T-cell (primary cell): ENCODE measurements at places on chromosomes 11 and 22. TPM values are rescaled to one million over a fixed set of nuclear protein-coding genes. Genes with fewer than 3 reads are reported as not detected.

Gene RELT
- 113 TPM for total RNA-seq

DNA sequence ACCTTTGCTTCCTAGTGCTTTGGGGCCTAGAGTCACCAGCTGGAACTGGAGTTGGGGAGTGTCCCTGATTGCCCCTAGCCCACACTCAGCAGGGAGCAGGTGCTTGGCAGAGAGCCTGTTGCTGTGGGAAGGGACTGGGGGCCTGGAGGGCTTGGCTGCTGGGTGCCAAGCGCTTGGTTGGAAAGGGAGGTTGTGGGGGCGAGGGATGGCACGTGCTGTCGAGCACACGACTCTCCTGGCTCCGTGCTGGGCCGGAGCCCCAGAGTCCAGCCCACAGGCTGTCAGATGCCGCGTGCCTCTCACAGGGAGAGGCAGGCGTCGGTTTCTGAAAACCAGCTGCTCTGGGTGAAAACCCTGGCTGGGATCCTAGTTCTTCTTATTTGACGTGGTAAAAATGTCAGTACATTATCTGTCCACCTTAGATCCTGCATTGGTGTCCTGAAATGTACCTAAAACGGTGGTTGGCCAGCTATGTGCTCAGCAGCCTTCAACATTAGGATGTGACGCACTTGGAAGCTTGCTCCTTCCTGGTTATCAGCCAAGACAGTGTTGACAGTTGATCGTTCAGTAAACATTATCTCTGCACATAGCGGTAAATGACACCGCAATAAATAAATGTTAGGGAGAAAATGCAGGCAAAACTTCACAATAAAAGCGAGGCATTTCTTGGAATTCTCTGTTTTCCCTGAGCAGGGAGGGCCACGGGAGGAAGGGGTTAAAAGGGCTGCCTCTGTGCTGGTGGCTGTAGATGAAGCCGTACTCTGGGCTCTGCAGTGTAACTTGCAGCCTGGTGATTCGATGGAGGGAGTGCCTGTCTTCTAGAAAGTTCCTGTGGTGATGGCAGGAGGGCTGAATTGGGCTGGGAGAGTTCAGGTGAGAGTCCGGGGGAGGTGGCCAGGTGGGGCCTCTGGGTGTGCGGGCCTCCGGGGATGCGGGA is 29.2 kb downstream of the GRAMD4 start:
- no peak for DNase-seq

GRCh38 chr11:16857186-16857585 is 118.7 kb downstream of the C11orf58 start:
- no peak for DNase-seq

DNA sequence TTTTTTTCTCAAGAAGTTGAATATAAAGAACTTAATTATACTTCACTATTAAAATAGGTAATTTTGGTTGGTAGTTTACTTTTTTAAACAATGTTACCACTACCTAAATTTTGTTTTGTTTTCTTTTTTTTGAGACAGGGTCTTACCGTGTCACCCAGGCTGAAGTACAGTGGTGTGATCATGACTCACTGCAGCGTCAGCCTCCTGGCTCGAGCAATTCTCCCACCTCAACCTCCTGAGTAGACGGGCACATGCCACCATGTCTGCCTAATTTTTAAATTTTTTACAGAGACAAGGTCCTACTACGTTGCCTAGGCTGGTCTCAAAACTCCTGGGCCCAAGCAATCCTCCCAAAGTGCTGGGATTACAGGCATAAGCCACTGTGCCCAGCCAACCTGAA is 17.6 kb downstream of the SPCS2 start:
- no peak for DNase-seq

Gene MRGPRX3
- not detected for total RNA-seq

DNA sequence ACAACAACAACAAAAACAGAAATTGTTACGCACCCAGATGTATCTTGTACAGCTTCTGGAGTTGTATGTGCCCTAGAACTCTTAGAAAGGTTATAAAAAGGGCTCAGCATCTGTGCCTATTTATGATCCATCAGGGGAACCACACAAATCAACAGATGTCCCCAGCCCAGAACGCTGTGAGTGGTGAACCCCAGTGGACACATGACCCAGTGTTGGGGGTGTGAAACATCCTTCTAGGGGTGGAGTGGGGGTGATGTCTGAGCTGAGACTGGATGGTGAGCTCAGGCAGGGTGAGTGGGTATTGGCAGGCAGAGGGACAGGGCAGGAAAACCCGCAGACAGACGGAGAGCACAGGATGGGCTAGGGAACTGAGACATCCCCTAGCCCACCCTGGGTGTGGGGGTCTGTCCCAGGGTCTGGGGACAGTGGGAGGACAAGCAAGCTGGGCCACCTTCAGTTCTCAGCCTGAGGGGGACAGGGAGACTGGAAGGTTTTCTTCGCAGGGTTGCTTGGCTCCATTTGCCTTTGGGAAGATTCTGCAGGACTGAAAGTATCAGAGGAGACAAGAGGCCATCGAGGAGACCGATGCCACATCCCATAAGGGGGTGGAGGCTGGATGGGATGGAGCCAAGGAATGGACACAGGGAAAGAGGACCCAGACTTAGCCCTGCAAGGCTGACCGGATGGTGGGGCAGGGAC is 5.8 kb upstream of the EMID1 start:
- no peak for DNase-seq

DNA sequence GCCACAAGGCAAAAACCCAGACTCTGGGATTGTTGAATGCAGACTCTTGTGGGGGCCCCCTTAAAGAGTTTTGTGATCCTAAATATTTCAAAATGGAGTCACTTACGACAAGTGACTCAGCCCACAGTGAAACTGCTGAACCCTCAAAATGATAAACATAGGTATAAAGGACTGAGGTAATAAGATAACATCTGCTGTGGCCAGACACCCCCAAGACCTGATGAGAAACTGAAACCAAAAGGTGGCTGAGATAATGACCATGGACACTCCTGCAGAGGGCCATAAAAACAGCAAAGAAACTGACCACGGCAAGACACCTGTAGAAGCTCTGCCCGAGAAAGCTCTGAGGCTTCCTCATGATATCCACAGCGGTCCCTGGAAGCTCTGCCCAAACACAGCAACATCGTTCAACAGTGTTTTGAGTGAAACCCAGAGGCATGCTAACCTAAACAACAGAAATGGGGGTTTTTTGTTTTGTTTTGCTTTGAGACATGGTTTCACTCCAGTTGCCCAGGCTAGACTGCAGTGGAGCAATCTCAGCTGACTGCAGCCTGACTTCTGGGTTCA is 1.6 kb upstream of the PLAAT4 start:
- peak; percentile 9 for DNase-seq

- no peak for DNase-seq
These were observed 152.1 kb downstream of the SOX6 start for GRCh38 chr11:16204261-16204660.

Gene SERPING1
- 1.9 TPM for total RNA-seq

GRCh38 chr22:41831383-41831782 is 1.5 kb upstream of the SREBF2 start:
- DNase-seq, result no peak

Gene MMP7
- not detected for total RNA-seq

DNA sequence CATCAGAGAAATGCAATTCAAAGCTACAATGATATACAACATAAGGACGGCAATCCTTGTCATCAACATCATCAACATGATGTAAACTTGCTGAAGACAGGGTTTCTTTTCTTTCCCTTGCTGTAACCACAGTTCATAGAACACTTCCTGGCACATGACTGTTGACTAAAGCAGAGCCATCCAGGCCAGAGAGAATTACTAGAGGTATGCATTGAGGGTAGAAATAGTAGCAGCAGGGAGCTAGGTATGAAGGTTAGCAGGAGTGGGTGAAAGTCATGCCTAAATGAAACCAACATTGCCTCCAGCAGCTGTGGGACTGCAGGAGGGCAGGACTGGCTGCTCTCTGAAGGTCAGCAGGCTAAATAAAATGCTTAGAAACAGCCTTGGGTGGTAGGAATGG is 103.7 kb downstream of the LRRC32 start:
- no peak for DNase-seq

Gene TRIM34
- 9.3 TPM for total RNA-seq

Gene SLC1A2
- 0.07 TPM for total RNA-seq

- DNase-seq, result no peak
These were observed 2.2 kb downstream of the PTDSS2 start for GRCh38 chr11:452203-452744.

Gene RFPL2
- 1.8 TPM for total RNA-seq

DNA sequence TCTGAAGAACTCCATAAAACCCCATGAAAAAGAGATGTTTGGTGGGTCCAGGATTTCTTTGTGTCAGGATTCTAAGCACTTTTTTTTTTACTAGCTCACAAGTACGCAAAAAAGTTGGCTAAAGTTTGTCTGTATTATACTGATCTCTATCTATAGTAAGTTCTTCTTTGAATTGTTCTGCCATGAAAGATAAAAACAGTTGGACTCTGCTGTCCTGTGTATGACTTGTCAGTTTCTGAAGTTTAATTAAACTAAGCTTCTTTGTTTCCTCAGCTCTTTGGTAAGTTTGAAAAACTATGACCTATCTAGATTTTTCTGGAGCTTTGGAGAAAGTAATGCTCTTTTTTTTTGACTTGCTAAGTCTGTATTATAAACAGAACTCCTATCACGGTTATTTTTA is 812.2 kb upstream of the LUZP2 start:
- no peak for DNase-seq

Gene BIRC3
- 83.3 TPM for total RNA-seq

DNA sequence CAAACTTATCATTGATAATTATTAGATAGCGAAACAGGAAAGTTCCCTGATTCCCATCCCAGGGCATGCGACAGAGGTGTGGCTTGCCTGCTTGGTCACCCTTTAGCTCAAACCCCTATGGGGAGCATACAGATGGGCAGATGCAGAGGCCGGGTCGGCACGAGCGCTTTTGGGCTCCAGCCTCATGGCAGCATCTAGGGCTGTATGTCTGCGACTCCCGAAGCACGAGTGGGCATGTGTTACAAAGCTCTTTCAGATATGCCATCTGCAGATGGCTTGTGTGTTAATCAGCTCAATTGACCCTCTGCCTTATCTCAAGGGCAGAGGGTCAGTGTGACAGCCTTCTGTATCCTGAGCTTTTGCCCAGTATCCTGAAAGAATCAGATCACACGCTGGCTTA is 2069.3 kb upstream of the RAG2 start:
- DNase-seq, result no peak

Gene HTR3A
- total RNA-seq, result 0.13 TPM

Gene GSTP1
- 169 TPM for total RNA-seq

DNA sequence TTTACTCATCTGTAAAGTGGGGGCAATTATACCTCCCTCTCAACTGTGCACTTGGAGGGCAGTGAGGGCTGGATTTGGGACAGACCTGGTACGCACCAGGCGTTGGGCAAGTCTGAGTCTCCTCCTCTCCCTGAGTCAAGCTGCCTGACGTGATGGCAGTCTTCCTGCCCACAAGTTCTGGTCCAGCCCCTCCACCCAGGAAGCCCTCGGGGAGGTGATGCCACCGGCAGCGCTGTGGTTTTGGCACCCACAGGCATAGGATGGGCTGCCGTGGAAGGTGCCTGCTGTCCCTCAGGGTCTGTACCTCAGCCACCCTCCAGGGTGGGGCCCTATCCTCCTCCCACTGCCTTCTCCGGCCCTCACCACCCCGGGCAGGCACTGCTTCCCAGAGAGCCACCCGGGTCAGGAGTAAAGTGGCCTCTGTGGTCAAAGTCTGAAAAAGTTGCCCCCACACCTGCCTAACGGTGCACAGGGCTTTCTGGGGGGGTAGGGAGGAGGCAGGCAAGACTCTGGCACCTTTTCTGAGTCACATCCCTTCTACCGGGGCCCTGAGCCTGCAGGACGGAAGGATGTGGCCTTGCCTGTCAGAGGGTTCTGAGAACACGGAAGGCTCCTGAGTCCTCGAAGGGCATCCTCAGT is 6.5 kb upstream of the APOBEC3H start:
- peak; percentile 87 for DNase-seq

DNA sequence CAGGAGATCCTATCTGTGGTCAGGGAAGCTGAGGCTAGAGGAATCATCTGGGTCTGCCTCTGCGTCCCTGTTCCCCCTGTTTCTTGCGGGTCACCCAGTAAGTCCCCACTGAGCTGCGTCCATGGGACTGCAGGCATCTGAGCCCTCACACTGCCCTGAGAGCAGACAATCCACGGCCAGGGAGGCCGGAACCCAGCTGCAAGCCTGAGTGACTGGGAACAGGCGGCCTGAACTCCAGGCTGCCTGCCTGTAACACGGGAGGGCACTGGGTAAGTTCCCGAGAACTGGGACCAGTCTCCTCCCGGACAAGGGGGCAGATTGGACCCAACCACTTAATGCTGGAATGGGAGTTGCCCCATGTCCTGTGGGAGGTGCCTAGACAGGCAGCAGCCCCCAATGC is 727.4 kb downstream of the BRD1 start:
- DNase-seq, result no peak
